ENCODE measurements at places on chromosomes 1 and 21. TPM values are rescaled to one million over a fixed set of nuclear protein-coding genes. Genes with fewer than 3 reads are reported as not detected.

ESRRG gene
- total RNA-seq = not detected

GRCh38 chr1:112708002-112708448, 1.1 kb upstream of the RHOC start:
- no peak for DNase-seq
- no peak overlapping the region for H3K4me3 ChIP-seq
- no peaks in the 10 kb centered on the region for H3K36me3 ChIP-seq
- H3K27me3 ChIP-seq = no peaks in the 10 kb centered on the region

GRCh38 chr1:111227851-111228747, 586 bp downstream of the CHI3L2 start:
- no peaks in the 10 kb centered on the region for H3K36me3 ChIP-seq
- H3K27ac ChIP-seq = peak overlapping the region; percentile 71
- no peak for DNase-seq

DNA sequence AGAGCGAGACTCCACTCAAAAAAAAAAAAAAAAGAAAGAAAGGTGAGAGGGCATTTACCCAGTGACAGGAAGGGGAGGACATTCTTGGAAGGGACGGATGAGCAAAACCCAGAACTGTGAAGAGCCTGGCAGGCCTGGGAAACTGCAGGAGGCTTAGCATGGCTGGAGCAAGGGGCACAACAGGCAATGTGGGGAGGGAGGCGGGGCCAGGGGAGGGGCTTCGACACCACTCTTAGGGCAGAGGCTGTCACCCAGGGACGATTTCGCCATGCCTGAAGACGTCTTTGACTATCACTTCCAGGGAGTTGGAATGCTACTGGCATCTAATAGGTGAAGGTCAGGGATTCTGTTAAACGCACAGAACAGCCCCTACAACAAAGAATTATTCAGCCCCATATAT, 184.0 kb downstream of the HUNK start:
- no peak overlapping the region for H3K27ac ChIP-seq
- no peak for DNase-seq
- H3K4me3 ChIP-seq = no peak overlapping the region

GRCh38 chr1:73044241-73045036, 762.1 kb upstream of the NEGR1 start:
- H3K4me1 ChIP-seq = no peaks in the 10 kb centered on the region
- no peaks in the 10 kb centered on the region for H3K27me3 ChIP-seq
- H3K4me3 ChIP-seq = no peak overlapping the region
- no peak for DNase-seq
- no peak overlapping the region for H3K27ac ChIP-seq

PGLYRP4 gene
- not detected for total RNA-seq

GRCh38 chr1:174914991-174915390, 84.8 kb upstream of the CACYBP start:
- no peaks in the 10 kb centered on the region for H3K27me3 ChIP-seq
- H3K4me1 ChIP-seq = no peaks in the 10 kb centered on the region
- no peak for DNase-seq
- no peak overlapping the region for H3K4me3 ChIP-seq
- no peaks in the 10 kb centered on the region for H3K36me3 ChIP-seq
- no peak overlapping the region for H3K27ac ChIP-seq

SLC30A10 gene
- total RNA-seq = not detected

Data from naive thymus-derived CD4-positive, alpha-beta T cell (primary cell).